ENCODE measurements at places on chromosomes 7 and 10.

- H3K4me3 ChIP-seq = no peak overlapping the region
- no peak for DNase-seq
- no peaks in the 10 kb centered on the region for H3K36me3 ChIP-seq
- H3K27me3 ChIP-seq = no peaks in the 10 kb centered on the region
- H3K4me1 ChIP-seq = no peaks in the 10 kb centered on the region
- no peak overlapping the region for H3K27ac ChIP-seq
Observed at GRCh38 chr10:86087716-86088115, 278.9 kb downstream of the GRID1 start.

DNA sequence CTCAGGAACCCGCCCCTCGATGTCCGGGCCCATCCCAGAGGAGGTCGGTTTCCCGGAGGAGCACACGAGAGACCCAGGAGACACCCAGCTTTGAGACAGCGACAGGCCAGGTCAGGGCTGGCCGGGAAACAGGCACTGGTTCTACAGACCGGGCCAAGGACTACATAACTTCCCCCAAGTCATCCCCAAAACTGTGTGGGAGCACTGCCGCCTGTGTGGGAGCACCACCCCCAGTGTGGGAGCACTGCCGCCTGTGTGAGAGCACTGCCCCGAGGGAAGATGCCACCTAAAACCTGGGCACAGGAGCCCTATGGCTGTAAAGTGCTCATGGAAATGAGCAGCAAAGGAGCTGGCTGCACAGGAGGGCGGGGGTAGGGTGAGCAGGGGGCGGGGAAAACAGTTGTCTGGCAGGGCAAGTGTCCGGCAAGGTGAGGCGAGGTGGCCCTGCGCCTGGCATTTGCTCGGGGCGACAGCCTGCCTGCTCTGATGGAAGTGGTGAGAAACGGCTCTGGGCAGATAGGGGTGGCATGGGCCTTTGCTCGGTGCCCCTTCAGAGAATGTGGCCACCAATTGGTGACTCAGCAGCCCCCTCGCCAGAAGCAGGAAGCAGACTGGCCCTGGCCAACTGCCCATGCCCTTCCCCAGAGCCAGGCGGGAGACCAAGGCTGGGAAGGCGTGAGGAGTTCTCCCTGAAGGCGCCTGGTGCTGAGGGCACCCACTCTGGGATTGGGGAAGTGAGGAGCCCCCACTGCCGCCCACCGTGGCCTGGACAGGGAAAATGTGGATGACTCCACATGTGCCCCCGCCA, 26.2 kb downstream of the PAPOLB start:
- H3K4me1 ChIP-seq = no peaks in the 10 kb centered on the region
- H3K36me3 ChIP-seq = no peaks in the 10 kb centered on the region
- H3K4me3 ChIP-seq = no peak overlapping the region
- no peak for DNase-seq
- no peak overlapping the region for H3K27ac ChIP-seq
- no peaks in the 10 kb centered on the region for H3K27me3 ChIP-seq

DNA sequence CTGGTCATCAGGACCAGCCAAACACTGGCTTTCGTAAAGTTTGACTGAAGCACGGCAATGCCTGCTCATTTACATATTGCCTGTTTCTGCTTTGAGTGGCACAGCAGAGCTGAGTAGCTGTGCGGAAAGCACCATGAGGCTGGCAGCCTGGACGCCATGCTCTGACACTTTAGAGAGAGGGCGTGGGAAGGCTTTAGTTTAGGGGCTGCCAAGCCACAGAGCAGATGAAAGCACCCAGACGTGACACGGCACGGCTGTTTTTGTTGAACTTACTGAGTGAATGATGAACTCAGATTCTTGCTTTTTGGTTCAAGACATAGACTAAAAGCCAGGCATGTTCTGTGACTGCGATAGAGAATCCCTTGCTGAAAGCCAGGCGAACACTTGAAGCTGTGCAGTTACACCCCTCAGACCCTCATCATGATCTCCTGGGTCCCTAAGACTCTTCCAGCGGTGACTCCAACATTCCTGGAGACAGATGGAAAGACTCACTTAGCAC, 182.1 kb downstream of the ZMYND11 start:
- H3K27me3 ChIP-seq = no peaks in the 10 kb centered on the region
- H3K4me3 ChIP-seq = no peak overlapping the region
- no peak overlapping the region for H3K27ac ChIP-seq
- no peaks in the 10 kb centered on the region for H3K4me1 ChIP-seq
- no peaks in the 10 kb centered on the region for H3K36me3 ChIP-seq

- H3K36me3 ChIP-seq = no peaks in the 10 kb centered on the region
- H3K27me3 ChIP-seq = no peaks in the 10 kb centered on the region
- no peak overlapping the region for H3K4me3 ChIP-seq
- H3K4me1 ChIP-seq = no peaks in the 10 kb centered on the region
Observed at GRCh38 chr7:148041156-148041555, 549.4 kb upstream of the C7orf33 start.

DNA sequence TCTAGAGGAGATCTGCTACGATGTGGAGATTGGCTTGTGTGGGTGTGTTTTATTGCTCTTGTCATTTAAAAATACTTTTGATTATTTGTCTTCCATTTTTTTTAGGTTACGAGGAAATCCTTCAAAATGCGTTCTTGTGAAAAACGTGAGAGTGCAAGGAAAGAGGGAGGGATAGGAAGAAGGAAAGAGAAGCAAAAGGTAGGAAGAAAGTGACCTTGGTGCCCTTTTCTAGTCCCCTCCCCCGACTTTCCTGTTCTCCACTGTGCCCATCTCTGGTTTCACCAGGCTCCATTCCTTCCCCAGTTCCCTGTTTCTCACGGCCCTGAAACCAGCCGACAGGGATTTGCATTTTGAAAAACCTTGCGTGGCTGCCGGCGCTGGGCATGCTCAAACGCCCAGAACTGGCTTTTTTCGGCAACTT, 506 bp upstream of the GNAI1 start:
- no peaks in the 10 kb centered on the region for H3K27me3 ChIP-seq
- peaks cover 19% of the 10 kb centered on the region for H3K4me1 ChIP-seq
- no peak for DNase-seq
- H3K27ac ChIP-seq = peak overlapping the region; percentile 75
- H3K36me3 ChIP-seq = no peaks in the 10 kb centered on the region
- H3K4me3 ChIP-seq = peak overlapping the region; percentile 40

DNA sequence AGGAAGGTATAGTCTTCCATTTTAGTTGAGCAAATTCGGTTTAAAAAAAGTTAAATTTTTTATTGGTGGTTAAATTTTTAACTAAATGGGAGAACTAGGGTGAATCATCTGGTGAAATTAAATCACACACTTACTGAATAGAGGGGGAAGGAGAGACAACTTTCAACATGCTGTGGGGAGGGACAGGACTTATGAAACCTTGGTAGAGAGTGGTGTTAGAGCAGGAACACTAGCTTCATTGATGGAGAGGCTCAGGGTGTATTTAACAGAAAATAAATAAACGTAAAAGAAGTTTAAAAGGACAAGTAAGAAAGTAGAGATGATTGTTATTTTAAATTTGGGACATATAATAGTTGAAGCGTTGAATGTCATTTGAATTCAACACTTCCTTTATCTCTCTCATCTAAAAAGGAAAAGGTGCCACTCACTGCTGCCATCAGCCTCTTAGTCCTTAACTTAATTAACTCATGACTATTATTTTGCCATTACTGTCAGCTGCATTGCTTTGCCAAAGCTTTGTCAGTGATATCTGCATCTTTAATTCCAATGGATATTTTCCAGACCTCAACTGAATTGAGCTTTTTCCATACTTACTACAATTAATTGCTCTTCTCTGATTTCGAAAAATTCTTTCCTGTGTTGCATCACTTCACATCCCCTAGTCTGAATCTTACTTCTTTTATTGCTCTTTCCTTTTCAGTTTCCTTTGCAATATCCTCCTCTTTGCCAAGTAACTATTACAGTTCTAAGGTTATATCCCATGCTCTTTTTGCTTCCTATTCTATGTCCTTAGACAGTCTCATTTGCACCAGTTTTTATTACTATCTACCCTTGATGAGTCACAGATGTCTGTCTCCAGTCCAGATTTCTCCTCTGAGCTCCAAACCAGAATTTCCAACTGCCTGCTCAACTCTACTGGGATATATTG, 71.7 kb downstream of the GNAT3 start:
- no peaks in the 10 kb centered on the region for H3K27me3 ChIP-seq
- H3K4me1 ChIP-seq = no peaks in the 10 kb centered on the region
- no peak overlapping the region for H3K27ac ChIP-seq
- H3K4me3 ChIP-seq = no peak overlapping the region
- no peaks in the 10 kb centered on the region for H3K36me3 ChIP-seq

GRCh38 chr7:113289140-113289740, 170.9 kb upstream of the SMIM30 start:
- H3K4me3 ChIP-seq = no peak overlapping the region
- no peaks in the 10 kb centered on the region for H3K36me3 ChIP-seq
- no peaks in the 10 kb centered on the region for H3K4me1 ChIP-seq
- DNase-seq = peak; percentile 39
- no peak overlapping the region for H3K27ac ChIP-seq

DNA sequence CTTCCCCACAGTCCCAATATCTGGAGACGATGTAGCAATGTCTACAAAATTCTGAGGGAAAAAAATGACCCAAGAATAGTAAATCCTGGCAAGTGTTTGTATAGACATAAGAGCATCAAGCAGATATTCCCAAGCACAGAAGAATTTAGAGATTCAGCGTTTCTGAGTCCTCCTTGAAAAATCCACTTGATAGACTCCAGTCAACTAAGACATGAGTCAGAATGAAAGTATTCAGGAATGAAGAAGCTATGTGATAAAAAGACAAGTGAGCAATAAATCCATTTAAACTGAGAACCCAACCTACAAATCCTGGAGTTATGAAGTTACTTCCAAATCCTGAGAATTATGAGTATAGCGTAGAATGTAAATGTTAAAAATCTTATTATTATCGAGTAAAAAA, 86.1 kb upstream of the NPY start:
- peaks cover 3% of the 10 kb centered on the region for H3K4me1 ChIP-seq
- no peak overlapping the region for H3K4me3 ChIP-seq
- H3K27ac ChIP-seq = peak overlapping the region; percentile 3
- no peaks in the 10 kb centered on the region for H3K36me3 ChIP-seq

DNA sequence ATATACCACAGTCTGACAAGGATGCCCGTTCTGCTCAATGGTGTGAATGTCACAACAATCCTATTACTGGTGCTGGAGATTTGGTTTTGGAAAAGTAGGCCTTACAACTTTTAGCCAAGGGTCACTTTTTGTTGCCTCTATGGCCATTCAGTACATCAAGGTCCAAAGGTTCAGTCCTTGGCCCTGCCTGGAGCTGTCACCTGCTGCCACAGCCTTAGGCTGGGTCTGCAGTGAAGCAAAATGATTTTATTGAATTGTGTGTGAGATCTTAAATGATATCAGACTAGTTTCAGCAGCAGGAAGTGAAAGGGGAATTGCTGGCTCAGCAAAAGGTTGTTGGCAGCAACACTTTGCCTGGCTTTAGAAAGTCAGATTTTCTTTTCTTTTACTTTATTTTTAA, 427.6 kb downstream of the THSD7A start:
- no peak overlapping the region for H3K4me3 ChIP-seq
- no peak overlapping the region for H3K27ac ChIP-seq
- no peaks in the 10 kb centered on the region for H3K36me3 ChIP-seq
- DNase-seq = peak; percentile 5
- no peaks in the 10 kb centered on the region for H3K27me3 ChIP-seq

DNA sequence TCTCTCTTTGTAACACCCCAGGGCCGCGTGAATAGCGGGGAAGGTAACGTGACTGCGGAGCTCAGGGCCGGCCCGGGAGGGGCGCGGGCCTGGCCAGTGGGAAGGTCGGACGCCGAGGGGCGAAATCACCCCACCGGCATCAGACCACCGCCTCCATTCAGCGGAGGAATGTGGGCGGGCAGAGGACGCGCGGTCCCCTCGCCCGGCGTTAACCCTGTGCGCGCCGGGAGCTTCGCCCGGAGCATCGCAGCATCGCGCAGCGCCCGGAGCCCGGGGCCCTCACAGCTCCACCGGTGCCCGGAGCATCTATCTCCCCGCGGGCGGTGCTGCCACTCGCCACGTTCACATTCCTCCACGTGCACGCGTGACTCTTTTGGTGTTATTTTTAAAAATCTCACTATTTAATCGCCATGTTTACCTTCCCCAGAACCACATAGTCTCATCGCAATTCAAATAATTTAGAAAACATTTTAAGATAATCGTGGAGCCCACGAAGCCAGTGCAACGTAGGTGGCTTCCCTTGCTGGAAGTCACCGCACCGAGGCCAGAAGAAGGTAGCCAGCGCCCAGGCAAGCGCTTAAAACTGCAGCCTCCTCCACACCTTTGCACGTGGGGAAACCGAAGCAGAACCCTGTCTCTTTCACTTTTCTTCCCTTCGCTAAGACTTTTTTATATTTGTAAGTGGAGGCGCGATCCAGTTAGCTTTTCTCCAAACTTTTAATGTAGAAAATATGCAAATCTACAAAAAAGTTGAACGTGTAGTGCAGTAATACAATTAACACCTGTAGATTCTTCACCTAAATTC, 21.8 kb downstream of the FGFBP3 start:
- no peaks in the 10 kb centered on the region for H3K36me3 ChIP-seq
- DNase-seq = peak; percentile 74
- peaks cover 19% of the 10 kb centered on the region for H3K4me1 ChIP-seq
- H3K27me3 ChIP-seq = no peaks in the 10 kb centered on the region
- peak overlapping the region; percentile 71 for H3K4me3 ChIP-seq

DNA sequence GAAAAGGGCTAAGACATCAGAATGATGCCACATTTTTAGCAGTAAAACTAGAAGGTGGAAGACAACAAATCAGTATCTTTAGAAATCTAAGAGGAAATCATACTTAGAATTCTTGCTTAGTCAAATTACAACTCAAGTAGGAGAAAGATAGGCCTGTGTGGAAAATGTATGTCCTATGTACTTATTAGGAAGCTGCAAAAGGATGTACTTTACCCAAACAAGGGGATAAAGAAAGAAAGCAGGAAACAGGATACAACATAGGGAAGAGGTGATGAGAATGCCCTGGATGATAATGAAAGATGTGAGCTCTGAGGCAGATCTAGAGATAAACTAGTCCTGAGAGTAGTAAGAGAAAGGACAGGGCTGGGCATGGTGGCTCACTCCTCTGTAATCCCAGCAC, 54.9 kb downstream of the RNLS start:
- H3K4me3 ChIP-seq = no peak overlapping the region
- no peak for DNase-seq
- H3K27ac ChIP-seq = no peak overlapping the region
- no peaks in the 10 kb centered on the region for H3K4me1 ChIP-seq
- no peaks in the 10 kb centered on the region for H3K36me3 ChIP-seq
- no peaks in the 10 kb centered on the region for H3K27me3 ChIP-seq

GRCh38 chr10:81472927-81473470, 402.0 kb upstream of the NRG3 start:
- H3K4me3 ChIP-seq = no peak overlapping the region
- H3K4me1 ChIP-seq = no peaks in the 10 kb centered on the region
- no peak for DNase-seq
- no peak overlapping the region for H3K27ac ChIP-seq
- H3K27me3 ChIP-seq = no peaks in the 10 kb centered on the region

- H3K4me3 ChIP-seq = no peak overlapping the region
- no peaks in the 10 kb centered on the region for H3K36me3 ChIP-seq
- no peak overlapping the region for H3K27ac ChIP-seq
Observed at GRCh38 chr10:107362306-107362705, 197.8 kb upstream of the SORCS1 start.

DNA sequence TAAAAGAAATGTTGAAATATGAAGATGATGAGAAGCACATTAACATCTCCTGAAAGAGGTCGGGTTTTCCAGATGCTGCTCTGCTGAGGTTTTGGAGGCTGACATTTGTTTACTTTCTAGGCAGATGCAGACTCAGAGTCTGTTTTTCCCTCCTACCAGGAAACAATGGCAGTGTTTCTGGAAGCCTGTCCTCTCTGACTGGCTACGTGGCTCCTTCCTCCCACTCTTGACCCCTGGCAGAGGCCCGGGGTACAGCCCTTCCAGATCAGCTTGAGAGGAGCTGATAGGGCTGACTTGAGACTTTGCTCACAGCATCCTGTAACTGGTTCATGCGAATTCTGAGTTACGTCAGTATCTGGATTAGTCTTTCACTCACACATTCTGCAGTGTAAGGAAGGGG, 41.1 kb upstream of the IL15RA start:
- H3K4me1 ChIP-seq = no peaks in the 10 kb centered on the region
- no peak overlapping the region for H3K4me3 ChIP-seq
- no peak for DNase-seq
- H3K27me3 ChIP-seq = no peaks in the 10 kb centered on the region
- no peaks in the 10 kb centered on the region for H3K36me3 ChIP-seq
